ENCODE measurements at places on chromosomes 3 and 15. TPM values are rescaled to one million over a fixed set of nuclear protein-coding genes. Genes with fewer than 3 reads are reported as not detected.

Gene ZNF80
- not detected for total RNA-seq

Gene DLL4
- 49.5 TPM for total RNA-seq

Gene CELF6
- total RNA-seq, result 23.9 TPM

Gene BSN
- total RNA-seq, result 14.3 TPM

Gene CHD2
- 230 TPM for total RNA-seq

Gene HGD
- 0.82 TPM for total RNA-seq

Gene LRTM1
- total RNA-seq, result 22.9 TPM

Gene GOLGA8J
- total RNA-seq, result 0.33 TPM
